Activated CD4-positive, alpha-beta T cell treated with anti-CD3 and anti-CD28 coated beads for 36 hours (primary cell): ENCODE measurements at places on chromosomes 3 and 15. TPM values are rescaled to one million over a fixed set of nuclear protein-coding genes. Genes with fewer than 3 reads are reported as not detected.

DNA sequence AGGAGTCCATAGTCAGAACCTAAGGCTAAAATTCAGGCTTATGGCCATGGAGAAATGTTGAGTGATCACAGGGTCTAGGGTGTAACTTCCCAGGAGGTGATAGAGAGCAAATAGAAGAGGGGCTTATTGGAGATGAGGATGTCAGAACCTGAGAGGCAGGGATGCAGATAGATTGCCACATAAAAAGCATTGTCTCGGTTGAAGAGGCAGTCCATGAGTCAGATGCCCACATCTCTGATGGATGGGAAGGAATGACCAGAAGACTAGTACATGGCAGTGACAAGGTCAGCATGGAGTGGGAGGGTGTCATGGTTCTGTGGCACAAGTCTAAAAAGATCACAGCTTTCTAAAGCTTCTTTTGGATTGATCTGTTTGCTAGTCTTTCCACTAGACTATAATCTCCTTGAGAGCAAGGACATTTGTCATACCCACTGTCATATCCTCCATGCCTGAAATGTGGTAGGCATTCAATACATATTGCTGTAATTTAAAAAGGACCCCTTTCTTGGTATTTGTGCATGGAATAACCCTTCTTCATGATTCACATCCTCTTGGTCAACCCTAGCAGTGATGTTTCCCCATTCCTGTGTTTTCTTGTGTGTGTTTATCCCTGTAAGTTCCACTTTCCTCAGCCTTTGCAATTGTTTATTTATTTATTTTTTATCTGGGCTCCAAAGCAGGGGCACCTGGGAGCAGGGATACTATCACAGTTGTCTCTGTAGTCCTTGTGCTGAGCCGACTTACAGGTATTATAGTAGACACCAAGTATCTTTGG is 613.4 kb upstream of the CFAP20DC start:
- no peak for DNase-seq

- DNase-seq = no peak
Measured at GRCh38 chr3:41431386-41431785, 232.1 kb downstream of the CTNNB1 start.

GRCh38 chr3:171526146-171526545 is 65.9 kb upstream of the TNIK start:
- no peak for DNase-seq

Gene GRAMD2A
- not detected for total RNA-seq

Gene SLC25A38
- total RNA-seq = 23.0 TPM

DNA sequence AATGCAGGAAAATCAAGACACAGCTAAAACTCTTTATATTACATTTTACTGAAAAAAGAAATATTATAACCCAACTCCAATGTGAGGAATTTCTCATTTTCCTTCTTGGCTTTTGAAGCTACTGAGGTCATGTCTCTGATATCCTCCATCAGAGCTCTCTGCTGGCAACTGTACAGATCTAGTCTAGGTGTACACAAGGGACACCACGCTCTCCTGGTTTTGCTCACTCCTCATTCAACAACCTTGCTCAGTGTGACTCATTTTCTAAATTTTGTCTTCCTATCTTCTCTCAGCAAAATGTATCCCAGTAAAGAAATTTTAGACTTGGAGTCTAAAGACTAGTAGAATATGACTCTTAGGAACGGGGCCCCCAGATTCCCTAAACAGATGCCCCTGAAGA is 144.3 kb downstream of the KCNMB2 start:
- DNase-seq = no peak

DNA sequence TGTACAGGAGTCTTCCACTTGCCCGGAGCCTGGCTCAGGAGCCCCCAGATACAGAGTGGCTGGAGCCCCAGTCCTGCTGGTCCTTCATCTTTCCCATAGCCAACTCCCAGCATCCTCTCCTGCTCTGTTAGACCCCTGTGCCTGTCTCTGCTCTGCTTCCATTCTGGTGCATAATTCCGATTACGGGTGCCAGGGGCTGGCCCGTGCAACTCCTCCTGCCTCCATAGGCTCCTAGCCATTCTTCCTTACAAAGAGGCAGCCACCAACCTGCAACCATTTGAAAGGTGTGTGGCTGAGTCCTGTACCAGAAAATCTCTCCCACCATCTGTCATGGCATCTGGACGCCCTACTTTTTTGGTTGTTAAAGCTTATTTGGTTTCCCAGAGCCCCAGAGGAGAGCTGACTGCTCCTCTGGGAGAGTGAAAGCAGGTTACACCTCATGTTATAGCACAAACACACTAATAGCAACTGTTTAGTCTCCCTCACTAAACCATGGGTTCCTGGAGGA is 5.2 kb upstream of the RAD18 start:
- no peak for DNase-seq

Gene SIDT1
- 19.0 TPM for total RNA-seq

DNA sequence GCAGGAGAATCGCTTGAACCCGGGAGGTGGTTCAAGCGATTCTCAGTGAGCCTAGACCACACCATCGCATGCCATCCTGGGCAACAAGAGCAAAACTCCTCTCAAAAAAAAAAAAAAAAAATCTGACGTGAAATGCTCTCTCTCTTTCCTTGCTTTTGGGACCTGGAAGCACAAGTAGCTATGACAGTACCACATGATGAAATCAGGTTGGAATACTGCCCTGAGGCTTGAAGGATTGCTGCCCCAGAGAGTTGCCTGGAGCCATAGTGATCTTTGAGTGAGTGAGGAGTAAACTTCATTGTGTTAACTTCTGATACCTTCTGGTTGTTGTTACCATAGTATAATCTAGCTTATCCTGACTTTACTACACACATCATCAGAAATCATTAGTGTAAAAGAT is 23.3 kb downstream of the AKAP13 start:
- DNase-seq = no peak

DNA sequence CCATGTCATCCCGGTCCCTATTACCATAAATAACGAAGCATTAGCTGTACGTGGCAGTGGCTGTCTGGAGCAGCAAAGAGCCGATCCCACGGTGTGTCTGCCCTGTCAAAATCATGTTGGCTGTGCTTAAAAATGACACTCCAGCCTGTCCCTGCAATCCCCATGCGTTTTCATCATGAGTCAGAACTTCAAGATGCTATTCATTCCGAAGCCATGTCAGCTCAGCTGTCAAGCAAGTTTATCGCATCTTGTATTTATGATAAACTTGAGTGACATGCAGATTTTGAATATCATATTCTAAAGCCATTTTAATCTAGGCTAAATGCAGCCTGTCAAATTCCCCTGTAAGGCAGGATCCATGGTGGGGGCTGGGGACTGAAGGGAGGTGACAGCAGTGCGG is 152.4 kb downstream of the TJP1 start:
- DNase-seq = no peak

Gene CCDC174
- 18.2 TPM for total RNA-seq

Gene CYFIP1
- total RNA-seq = 31.1 TPM

DNA sequence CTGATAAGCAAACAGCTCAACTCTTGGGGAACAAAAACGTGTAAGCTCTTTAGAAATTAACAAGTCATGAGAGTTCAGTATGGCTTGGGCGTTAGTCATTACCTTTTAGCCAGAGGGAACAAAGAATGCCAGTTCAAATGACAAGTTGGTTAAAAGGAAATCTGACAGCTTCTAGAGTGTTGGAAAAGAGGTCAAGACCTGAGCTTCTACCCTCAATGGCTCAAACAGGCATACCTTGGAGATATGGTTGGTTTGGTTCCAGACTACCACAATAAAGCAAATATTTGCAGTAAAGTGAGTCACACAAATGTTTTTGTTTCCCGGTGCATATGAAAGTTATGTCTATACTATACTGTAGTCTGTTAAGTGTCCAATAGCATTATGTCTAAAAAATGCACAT is 136.1 kb downstream of the CACNA1D start:
- DNase-seq = no peak
